ENCODE measurements at places on chromosomes 6 and 20.

DNA sequence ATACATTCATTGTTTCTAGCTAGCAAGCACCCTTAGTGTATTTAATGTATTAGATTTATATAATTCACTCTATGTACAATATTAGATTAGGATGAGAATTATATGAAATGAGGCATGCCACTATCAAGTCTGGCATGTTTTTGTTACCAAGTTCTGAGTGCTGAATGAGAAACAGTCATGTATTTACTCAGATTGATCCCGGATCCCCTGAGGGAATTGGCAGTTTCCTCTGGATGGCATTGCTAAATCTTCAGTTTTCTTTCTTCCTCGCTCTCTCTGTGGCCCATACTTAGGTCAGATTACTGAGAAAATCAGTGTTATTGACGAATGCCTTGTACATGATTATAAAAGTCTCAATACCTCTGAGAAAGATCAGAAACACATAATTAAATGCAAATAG is 66.6 kb downstream of the CDKAL1 start:
- DNase-seq: no peak
- H3K27me3 ChIP-seq: no peaks in the 10 kb centered on the region
- no peak overlapping the region for H3K27ac ChIP-seq
- H3K4me3 ChIP-seq: no peak overlapping the region

GRCh38 chr20:59828125-59829053 is 105.0 kb downstream of the SYCP2 start:
- no peak overlapping the region for H3K4me3 ChIP-seq
- no peaks in the 10 kb centered on the region for H3K36me3 ChIP-seq
- no peaks in the 10 kb centered on the region for H3K4me1 ChIP-seq
- peaks cover 24% of the 10 kb centered on the region for H3K27me3 ChIP-seq
- no peak for DNase-seq

DNA sequence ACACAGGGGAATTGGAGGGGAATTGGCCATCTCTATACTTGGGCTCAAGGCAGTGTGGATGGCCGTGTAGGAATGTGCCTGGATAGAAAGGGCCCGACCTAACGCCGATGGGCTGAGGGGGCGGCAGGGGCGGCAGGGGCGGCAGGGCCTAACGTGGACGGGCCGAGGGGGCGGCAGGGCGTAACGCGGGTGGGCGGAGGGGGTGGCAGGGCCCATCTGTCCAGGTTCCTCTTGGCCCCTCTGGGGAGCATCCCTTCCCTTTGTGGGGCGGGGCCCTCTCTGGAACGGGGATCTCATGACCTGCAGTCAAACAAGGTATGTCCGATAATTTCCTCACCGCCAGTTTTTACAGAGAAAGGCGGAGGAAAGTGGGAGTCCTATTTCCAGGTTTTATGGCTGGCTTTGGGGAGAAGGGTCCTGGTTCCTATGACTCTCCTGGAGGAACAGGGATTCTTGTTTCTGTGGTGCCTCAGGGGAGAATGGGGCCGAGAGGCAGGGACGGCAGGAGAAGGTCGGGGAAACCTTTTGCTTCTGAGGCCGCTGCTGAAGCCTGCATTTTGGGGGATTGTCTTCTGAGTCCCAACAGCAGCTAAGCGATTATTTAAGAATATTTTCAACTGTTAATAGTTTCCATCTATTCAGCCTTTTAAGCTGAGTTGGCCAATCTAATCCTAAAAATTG is 100.8 kb upstream of the FRMD1 start:
- peaks cover 27% of the 10 kb centered on the region for H3K27me3 ChIP-seq
- no peak overlapping the region for H3K4me3 ChIP-seq
- DNase-seq: no peak
- H3K27ac ChIP-seq: no peak overlapping the region
- H3K36me3 ChIP-seq: no peaks in the 10 kb centered on the region
- no peaks in the 10 kb centered on the region for H3K4me1 ChIP-seq

DNA sequence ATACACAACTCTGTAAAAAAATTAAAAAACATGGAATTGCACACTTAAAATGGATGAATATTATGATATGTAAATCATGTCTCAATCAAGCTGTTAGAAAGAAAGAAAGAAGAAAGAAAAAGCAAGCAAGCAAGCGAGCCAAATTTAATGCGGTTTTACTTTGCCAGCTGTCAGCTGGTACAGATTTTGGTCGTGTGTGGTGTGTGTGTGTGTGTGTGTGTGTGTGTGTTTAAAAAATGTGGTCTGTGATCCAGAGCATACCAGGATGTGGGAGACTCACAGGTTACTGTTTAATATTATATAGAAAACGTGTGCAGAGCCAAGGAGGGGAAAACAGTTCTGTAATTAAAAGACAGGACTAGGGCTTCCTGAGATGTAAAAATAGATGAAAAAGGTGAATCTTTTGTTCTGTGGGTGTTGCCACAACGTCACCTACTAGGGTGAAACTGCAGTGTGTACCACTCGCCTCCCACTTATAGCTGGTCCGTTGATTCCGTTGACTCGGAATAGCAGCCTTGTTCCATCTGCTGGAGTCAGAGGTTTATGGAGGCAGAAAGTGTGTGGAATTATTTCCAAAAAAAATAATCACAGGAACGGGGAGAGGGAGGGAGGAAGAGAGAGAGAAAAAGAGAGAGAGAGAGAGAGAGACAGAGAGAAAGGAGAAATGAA is 197.7 kb downstream of the BCAS1 start:
- H3K4me3 ChIP-seq: peak overlapping the region; percentile 74
- DNase-seq: peak; percentile 38
- no peaks in the 10 kb centered on the region for H3K27me3 ChIP-seq
- peaks cover 21% of the 10 kb centered on the region for H3K36me3 ChIP-seq
- H3K27ac ChIP-seq: peak overlapping the region; percentile 66
- peaks cover 43% of the 10 kb centered on the region for H3K4me1 ChIP-seq

GRCh38 chr20:36925234-36925633 is 26.3 kb downstream of the SAMHD1 start:
- H3K36me3 ChIP-seq: peaks cover 97% of the 10 kb centered on the region
- H3K4me3 ChIP-seq: no peak overlapping the region
- no peaks in the 10 kb centered on the region for H3K27me3 ChIP-seq
- H3K4me1 ChIP-seq: peaks cover 34% of the 10 kb centered on the region
- DNase-seq: no peak
- peak overlapping the region; percentile 67 for H3K27ac ChIP-seq

DNA sequence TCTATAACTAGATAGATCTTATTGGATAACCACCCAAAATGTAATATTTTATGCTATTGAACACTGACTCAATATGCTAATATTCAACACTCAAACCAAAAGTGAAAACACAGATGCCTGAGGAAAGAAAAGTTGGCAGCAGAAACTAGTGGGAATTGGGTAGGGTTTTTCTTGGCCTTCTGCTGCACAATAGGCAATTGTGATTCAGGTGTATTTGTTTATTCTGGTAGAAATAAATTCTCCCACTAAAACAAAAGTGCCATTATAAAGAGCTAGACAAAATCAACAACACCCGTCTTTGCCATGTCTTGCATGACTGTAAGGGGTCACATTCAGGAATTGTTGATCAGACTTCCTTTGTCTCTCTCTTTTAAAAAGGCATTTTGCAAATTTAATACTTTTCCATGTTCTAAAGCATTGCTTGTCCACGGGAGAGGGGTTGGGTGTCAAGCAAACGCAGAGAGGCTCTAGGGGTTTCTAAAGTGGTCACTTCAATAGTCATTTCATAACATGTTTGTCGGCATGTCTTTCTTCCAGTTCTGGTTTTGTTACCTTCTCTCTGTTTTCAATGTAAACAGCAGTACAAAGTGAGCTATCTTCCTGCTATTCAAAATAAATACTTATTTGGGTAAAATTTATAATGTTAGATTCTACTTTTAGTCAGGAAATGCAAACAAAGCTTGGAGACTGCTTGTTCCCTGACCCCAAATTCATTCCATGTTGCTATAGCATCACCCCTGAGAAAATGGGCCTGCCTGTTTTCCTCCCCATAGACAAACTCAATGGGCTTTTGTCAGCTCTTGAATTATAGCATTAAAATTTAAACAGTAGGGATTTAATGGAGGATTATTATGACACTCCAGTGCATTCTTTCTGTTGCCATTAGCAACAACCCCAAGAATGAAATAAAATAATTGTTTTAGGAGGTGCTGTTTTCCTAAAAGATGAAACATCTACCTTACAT is 217.0 kb upstream of the CCN2 start:
- H3K27ac ChIP-seq: no peak overlapping the region
- DNase-seq: no peak
- H3K27me3 ChIP-seq: no peaks in the 10 kb centered on the region
- no peak overlapping the region for H3K4me3 ChIP-seq

Measured in effector memory CD8-positive, alpha-beta T cell (primary cell).